ENCODE measurements at places on chromosomes 2 and 18. TPM values are rescaled to one million over a fixed set of nuclear protein-coding genes. Genes with fewer than 3 reads are reported as not detected.

The FEV gene
- total RNA-seq, result not detected

The MTIF2 gene
- total RNA-seq, result 49.1 TPM

The SKOR2 gene
- not detected for total RNA-seq

The TAF4B gene
- total RNA-seq, result 12.3 TPM

The FTCDNL1 gene
- 1.8 TPM for total RNA-seq

The HRH4 gene
- under 0.01 TPM for total RNA-seq

The AMER3 gene
- total RNA-seq, result not detected

The RIT2 gene
- total RNA-seq, result not detected

The GALR1 gene
- total RNA-seq, result not detected

The BOLL gene
- not detected for total RNA-seq

The UPP2 gene
- not detected for total RNA-seq

The UGT1A4 gene
- total RNA-seq, result not detected

The PSMD1 gene
- total RNA-seq, result 99.9 TPM
